ENCODE measurements at places on chromosomes 16 and 17.
A peak's percentile ranks its signal among the peaks of the same experiment; 100 is the strongest.

DNA sequence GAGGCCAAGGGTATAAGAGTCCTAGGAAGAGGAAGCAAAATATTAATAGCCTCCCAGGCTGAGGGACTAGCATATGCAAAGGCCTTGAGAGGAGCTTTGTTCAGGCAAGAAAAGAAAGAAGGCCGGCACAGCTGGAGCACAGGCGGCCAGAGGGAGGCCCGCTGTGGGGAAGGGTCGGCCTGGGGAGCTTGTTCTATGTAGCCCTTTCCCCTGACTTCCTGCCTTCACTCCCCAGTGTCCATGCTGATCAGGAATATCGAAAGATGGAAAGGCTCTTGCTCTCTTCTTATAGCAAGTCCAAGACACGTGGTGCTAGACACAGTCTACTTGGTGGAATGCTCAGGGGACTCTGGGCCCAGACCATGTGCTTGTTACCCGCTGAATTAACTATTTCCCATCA, 27.4 kb upstream of the HAS3 start:
- no peak for DNase-seq

- DNase-seq = peak; percentile 60
Observed at GRCh38 chr16:77675464-77676324, 46.6 kb upstream of the NUDT7 start.

DNA sequence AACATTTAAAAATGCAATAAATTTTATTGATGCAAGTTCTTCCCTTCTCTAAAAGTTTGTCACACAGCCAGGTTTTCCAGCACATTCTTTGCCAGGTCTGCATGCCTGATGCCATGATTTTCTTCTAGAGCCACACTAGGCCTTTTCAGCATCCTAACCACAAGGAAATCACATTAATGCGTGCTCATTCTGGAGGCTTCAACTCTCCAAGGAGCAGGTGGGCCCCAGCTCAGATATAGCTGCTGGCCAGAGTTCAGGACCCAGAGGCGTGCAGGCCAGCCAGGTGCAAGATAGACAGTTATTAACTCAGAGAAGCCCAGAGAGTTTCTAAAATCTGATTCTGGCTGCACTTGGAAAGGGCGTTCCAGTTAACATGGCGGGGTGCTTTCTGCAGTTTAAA, 124.5 kb upstream of the MAF start:
- no peak for DNase-seq

GRCh38 chr17:44084921-44085320, 14.4 kb downstream of the G6PC3 start:
- no peak for DNase-seq

GRCh38 chr17:21392266-21392665, 16.1 kb downstream of the KCNJ12 start:
- DNase-seq = no peak

- DNase-seq = no peak
Observed at GRCh38 chr17:41806685-41807445, 4.9 kb downstream of the P3H4 start.

GRCh38 chr17:81901167-81902022, 643 bp upstream of the NPB start:
- no peak for DNase-seq

- DNase-seq = no peak
Observed at GRCh38 chr17:74852237-74853047, 7.2 kb downstream of the GRIN2C start.

GRCh38 chr17:19361326-19361725, 1.2 kb downstream of the B9D1 start:
- no peak for DNase-seq

- DNase-seq = no peak
Observed at GRCh38 chr17:77736721-77737120, 221.8 kb upstream of the TNRC6C start.

- no peak for DNase-seq
Observed at GRCh38 chr16:2372684-2373083, 32.2 kb upstream of the ABCA3 start.

GRCh38 chr17:37506678-37507077, 17.0 kb downstream of the DUSP14 start:
- peak; percentile 22 for DNase-seq

- DNase-seq = no peak
Observed at GRCh38 chr16:3542601-3543373, 34.4 kb downstream of the NLRC3 start.

DNA sequence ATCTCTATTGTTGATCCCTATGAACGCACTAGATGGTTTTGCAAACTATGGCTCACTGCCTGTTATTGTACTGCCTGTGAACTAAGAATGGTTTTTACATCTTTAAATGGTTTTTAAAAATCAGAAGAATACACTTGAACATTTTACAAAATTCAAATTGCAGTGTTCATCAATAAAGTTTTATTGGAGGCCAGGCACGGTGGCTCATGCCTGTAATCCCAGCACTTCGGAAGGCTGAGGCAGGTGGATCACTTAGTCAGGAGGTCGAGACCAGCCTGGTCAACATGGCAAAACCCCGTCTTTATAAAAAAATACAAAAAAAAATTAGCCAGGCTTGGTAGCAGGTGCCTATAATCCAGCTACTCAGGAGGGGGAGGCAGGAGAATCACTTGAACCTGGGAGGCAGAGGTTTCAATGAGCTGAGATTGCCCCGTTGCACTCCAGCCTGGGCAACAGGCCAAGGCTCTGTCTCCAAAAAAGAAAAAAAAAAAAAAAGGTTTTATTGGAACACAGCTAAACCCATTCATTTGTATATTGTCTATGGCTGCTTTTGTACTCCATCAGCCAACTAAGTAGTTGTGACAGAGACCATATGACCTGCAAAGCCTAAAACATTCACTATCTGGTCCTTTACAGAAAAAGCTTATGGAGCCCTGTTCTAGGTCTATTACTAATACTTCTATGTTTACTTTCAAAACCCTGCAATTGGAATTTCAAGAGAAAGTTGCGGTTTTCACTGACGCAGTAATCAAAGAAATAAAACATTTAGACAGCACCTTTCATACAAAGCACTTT, 18.9 kb downstream of the IKZF3 start:
- no peak for DNase-seq

DNA sequence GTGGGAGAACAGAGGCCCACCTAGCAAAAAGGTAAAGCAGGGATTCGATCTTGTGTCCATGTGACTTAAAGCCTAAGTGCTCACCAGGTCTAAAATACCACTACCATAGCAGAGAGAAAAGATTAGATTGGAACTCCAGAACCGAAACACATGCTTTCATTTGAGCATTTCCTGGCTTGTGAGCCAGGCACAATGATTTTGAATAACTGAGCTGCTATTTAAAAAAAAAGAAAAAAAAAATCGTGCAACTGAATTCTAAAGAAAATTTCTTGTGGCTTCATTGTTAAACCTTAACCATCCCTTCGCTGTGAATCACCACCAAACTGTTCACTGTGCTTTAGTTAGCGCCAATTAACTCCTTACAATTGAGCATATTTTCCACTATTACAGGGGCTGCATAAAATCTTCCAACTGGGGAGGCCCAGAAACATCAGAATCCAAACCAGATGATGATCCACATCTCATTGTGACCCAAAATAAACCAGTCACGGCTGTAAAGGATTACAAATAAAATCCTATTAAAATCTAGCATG, 366.4 kb upstream of the ERCC4 start:
- DNase-seq = no peak

All from COR-L47 (cell line).